ENCODE measurements at places on chromosomes 7 and 10.
A peak's percentile ranks its signal among the peaks of the same experiment; 100 is the strongest.

- no peak for DNase-seq
These were observed 80.8 kb downstream of the TMEM106B start for GRCh38 chr7:12291870-12292269.

GRCh38 chr10:24465124-24465874 lies 256.4 kb downstream of the KIAA1217 start:
- DNase-seq = no peak

GRCh38 chr10:93475871-93476270 lies 6.3 kb downstream of the MYOF start:
- DNase-seq = no peak

DNA sequence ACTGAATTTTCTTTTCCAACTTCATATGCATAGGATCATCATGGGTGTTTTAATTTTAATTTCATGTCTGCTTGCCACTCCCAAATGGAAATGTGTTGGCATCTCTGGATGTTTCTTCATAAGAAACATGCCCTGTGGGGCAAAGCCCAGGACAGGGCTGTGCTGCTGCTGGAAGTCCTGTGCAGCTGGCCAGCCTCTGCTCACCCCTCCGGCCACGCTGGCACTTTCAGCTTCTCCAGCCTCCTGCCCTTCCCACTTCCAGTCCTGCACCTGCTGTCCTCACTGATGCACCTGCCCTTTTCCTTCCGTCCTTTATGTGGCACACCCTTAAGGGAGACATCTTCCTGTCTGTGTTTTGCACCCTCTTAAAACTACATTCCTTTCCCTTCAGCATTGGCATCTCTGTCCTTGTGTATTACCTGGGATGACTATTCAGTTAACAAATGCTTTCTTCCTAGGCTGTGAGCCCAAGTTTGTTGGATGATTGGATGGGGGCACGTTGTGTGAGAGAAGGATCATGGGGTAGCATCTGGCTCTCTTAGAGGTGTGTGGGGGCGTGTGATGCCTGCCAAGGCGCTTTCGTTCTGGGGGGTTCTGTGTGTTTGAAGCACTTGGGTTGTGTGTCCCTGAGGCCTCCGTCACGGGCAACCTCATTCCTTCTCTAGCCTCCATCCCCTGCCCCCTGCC lies 56.8 kb downstream of the TCF7L2 start:
- DNase-seq = no peak

DNA sequence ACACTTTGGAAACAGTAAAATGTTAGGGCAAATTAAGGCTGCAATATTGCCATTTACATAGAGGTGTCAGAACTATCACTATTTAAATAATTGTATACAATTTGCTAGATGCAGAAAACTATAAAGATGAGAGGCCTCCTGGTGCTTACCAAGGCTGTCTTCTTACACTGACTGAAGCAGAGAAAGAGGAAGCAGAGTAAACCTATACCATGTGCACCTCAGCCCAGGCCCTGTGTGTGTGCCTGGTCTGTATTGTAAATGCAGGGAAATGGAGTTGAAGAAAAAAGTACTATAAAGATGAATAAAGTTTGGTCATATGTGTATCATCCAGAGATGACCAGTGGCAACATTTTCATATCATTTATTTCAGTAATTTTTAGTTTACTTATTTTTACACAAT lies 29.2 kb downstream of the ELMO1 start:
- DNase-seq = no peak

DNA sequence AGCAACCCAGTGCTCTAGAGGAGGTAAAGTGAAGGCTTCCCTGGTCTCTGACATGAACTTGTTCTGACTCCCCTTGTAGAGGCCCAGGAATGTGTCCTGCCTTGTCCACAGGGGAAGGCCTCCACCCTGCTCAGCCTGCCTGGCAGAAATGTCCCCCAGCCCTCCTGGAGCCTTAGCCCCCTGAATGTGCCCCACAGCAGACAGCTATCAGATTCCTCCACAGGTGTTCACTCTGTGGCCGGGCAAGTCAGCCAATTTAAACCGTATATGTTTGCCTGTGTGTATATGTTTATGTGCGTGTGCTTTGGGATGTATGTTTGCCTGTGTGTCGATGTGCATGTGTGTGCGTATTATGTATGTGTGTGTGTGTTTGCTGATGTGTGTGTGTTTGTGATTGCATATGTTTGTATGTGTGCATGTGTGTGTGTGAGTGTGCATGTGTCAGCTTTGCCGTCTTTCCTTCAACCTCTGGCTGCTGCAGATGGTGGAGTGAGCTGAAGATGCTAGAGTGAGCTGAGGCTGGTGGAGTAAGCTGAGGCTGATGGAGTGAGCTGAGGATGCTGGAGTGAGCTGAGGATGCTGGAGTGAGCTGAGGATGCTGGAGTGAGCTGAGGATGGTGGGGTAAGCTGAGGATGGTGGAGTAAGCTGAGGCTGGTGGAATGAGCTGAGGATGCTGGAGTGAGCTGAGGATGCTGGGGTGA lies 68.9 kb upstream of the ANTXRL start:
- DNase-seq = no peak

GRCh38 chr10:90604636-90605035 lies 253.2 kb downstream of the HTR7 start:
- no peak for DNase-seq

DNA sequence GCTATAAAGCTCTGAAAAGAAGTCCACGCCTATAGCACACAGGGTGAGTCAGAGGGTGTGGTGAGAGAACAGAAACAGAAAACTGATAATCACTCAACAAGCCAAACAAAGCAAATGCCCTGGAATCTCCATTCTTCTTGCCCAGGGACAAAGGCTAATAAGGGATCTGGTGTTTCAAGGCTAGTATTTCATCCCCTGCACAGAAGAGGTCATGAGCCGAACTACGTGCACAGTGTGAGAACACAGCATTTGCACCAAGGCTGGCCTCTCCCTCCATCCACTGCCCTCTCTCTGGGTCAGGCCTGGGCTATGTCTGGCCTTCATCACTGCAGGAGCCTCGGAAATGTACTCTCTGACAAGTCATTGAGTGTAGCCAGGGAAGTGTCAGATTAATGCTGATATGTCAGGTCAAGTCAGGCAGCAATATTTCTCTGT lies 42.7 kb downstream of the PRR15 start:
- no peak for DNase-seq

DNA sequence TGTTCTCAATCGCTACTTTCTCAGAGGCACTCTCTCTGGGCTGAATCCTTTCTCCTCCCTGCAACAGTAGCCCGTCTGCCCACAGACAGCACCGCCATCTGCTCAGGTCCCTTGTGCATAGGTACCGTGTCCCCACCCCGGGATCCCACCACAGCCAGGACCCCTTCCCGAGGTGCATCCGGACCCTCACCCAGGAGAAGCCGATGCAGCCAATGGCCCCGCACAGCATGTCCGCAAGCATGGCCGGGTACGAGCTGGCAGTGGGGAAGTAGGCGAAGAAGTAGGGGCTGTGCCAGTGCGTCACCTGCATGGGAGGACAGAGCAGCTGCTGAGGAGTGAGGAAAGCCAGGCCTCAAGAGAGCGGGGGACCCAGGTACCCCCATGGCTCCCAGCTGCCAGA lies 25.5 kb downstream of the DDC start:
- DNase-seq = no peak

DNA sequence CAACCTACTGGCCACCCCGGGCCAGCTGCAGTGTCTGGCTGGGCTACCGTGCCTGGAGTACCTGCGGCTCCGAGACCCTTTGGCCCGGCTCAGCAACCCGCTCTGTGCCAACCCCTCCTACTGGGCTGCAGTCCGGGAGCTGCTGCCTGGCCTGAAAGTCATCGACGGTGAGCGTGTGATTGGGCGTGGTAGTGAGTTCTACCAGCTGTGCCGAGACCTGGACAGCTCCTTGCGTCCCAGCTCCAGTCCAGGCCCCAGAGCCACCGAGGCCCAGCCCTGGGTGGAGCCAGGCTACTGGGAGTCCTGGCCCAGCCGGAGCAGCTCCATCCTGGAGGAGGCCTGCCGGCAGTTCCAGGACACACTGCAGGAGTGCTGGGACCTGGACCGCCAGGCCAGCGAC lies 4.2 kb downstream of the RARRES2 start:
- no peak for DNase-seq

DNA sequence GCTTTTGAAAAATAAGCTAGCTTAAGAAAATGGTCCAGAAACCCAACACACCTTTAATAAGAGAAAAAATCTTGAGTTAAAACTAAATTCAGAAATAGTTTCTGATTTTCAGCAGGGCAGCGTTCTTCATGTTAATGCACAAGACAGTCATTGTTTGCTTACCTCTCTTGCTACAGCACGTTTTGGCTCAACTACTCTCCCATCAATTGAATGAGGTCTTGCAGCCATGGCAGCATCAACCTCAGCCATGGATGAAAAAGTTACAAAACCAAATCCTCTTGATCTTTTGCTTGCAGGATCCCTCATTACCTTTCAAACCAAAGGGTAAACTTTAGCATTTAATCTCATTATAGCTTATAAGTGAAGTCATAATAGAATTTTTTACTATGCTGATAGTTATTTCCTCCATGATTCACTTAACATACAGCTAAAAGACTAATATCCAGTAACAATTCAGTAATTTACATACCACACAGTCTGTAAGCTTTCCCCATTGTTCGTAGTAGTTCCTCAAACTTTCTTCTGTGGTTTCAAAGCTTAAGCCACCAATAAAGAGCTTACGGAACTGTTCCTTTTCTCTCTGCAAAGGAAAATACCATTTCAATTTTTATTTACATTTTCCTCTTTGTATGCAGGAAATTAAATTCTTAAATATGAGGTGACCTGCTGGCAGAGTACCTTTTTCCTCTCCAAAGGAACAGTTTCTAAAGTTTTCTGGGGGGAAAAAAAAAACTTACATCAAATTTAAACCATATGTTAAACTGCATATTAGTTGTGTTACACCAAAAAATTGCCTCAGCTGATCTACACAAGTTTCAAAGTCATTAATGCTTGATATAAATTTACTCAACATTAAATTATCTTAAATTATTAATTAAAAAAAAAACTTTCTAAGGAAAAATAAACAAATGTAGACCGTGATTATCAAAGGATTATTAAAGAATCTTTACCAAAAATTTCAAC lies 3.1 kb downstream of the HNRNPA2B1 start:
- DNase-seq = no peak

GRCh38 chr7:46133072-46133471 lies 212.0 kb upstream of the IGFBP3 start:
- no peak for DNase-seq

DNA sequence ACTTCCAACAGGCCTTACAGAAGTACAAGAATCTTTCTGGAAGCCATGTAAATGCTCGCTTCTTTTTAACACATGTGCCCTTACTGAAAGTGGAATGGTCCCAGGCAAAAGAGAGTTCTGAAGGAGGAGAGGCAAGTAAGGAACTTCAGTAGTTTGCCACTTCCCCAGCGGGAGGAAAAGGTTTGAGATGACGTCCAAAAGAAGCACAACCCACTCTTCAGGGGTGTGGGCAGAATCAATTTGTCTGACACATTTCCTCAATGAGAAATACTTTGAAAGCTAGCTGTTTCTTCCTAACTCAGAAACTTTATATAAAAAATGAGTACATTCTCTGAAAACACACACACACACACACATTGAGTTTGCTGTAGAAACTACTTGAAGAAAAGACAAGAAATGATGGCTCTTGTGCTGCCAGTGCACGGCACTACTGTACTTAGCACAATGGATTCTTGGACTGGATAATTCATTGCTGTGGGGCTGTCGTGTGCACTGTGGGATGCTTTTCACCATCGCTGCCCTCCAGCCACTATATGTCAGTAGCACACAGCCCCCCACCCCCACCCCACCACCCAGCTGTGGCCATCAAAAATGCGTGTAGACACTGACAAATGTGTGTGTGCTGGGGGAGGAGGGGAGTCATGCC lies 183.0 kb downstream of the SRPK2 start:
- DNase-seq = peak; percentile 14

- no peak for DNase-seq
These were observed 26.6 kb downstream of the DIP2C start for GRCh38 chr10:662686-663465.

- DNase-seq = no peak
These were observed 11.9 kb upstream of the OPTN start for GRCh38 chr10:13087986-13088618.

- peak; percentile 98 for DNase-seq
These were observed at the start of gene ZFAND2A for GRCh38 chr7:1159891-1160669. Gene ZFAND2A (minus strand): TSS chr7:1160196. CDS start chr7:1158212, 1,984 bp downstream.

GRCh38 chr7:123393623-123394022 lies 140.8 kb downstream of the IQUB start:
- no peak for DNase-seq

DNA sequence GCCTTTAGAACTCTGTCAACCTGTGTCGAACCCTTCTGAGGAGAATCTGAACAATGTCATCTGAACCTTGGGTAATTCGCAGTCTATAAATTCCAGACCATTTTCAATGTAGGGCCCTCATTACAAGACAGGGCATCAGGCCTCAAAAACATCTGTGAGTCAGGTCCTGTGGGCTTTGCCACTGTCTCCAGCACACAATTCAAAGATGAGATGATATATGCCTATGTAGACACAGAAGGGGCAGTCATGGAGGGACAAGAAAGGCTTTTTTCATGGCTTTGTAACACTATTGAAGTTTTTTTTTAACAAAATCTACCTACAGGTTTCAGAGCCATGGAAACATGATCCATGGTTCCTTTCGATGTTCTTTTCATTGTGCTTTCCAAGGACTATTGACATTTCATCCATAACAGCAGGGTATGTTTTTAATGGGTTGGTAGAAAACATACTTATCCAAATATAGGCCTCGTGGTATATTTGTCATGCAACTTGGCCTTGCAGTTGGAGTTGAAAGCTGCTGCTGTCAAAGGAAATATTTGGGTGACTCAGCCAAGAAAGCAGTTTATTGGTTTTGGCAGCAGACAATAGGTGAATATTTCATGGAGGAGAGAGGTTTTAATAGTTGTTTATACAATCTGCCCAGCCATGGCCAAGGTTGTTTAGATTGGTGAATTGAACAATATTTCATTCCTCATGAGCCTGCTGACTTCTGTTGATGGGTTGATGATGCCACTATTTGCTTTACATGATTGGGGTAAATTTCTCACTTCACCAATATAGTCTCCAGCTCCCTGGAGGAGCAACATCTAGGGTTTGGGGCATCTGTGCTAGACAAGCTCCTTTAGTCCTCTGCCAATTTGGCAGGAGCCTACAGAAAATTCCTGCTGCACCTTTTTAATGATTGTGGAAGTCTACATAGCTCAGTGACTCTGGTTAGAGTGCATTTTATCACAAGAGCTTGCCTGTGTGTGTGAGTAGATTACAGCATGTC lies 158.4 kb upstream of the TMEM72 start:
- DNase-seq = no peak

DNA sequence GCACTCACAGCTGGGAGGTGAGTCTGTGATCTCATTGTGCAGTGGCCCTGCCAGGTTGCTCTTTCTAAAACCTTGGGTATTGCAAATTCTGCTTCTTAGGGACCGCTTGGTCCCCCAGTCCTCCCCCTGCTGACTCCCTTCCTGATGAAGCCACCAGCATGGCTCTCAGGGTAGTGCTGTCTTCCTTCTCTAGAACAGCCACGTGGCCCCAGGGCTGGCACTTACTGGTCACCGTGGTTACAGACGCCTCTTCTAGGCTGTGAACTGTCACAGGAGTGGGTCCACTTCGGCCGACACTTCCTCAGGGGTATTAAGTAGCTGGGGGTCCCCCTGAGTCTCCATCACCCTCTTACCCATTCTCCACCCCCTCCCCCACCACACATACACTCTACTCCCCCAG lies 2.7 kb upstream of the HTRA1 start:
- DNase-seq = no peak

All from CD4-positive, alpha-beta T cell treated with Interleukin-6 at 100 ng/mL for 8 hours (primary cell).